Frontal cortex (tissue), 4 donors: ENCODE measurements at places on chromosomes 16 and 17. TPM values are rescaled to one million over a fixed set of nuclear protein-coding genes. Genes with fewer than 3 reads are reported as not detected.

GRCh38 chr16:56286809-56287208 is 95.5 kb downstream of the GNAO1 start:
- DNase-seq, result no peak

- DNase-seq, result no peak
Observed at GRCh38 chr17:31231852-31232251, 65.2 kb downstream of the OMG start.

DNA sequence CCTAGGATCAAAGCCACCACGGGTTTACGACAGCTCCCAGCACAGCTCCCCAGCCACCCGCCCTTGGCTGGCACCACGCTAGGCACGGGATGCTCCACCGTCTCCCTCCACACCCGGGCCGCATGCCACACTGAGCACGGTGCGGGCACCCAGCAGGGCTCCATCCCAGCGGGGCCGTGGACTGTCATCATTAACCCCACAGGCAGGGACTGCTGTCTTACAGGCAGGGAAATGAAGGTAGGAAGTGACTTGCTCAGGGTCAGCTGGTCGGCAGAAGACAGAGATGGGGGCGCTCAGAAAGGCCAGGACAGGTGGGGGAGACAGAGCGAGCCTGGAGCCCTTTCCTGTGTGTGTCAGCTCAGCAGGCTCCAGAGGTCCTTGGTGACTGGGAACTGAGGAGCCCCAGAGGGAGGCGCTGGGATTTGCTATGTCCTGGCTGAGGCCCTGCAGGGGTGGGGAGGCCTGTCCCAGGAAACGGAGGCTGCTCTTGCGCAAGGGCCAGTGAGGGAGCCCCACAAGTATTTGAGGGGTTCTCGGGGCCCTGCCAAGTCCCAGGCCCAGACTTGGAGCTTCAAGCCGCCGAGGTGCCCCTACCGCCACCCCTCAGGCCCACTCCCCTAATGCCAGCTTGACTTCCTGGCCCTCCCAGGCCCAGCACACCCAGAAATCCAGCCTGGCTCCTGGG is 3.2 kb downstream of the UBALD1 start:
- DNase-seq, result no peak

DNA sequence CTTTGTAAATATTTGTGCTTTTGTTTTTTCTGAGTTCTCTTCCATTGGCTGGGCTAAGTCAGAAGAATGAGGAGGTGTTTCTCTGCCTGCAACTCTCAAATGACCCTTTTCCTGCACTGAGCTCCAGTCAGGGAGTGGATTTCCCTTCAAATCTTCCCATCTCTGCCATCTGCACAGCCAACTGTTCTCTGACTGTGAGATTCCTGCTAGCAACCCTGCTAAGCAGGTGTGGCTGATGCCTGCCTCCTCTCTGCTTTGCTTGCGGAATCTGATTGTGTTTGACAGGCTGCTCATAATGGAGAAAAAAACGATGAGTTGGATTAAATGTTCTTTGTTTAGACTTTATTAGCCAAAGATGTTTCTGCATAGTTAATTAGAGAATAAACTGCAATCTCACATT is 519.8 kb downstream of the TMEM114 start:
- no peak for DNase-seq

DNA sequence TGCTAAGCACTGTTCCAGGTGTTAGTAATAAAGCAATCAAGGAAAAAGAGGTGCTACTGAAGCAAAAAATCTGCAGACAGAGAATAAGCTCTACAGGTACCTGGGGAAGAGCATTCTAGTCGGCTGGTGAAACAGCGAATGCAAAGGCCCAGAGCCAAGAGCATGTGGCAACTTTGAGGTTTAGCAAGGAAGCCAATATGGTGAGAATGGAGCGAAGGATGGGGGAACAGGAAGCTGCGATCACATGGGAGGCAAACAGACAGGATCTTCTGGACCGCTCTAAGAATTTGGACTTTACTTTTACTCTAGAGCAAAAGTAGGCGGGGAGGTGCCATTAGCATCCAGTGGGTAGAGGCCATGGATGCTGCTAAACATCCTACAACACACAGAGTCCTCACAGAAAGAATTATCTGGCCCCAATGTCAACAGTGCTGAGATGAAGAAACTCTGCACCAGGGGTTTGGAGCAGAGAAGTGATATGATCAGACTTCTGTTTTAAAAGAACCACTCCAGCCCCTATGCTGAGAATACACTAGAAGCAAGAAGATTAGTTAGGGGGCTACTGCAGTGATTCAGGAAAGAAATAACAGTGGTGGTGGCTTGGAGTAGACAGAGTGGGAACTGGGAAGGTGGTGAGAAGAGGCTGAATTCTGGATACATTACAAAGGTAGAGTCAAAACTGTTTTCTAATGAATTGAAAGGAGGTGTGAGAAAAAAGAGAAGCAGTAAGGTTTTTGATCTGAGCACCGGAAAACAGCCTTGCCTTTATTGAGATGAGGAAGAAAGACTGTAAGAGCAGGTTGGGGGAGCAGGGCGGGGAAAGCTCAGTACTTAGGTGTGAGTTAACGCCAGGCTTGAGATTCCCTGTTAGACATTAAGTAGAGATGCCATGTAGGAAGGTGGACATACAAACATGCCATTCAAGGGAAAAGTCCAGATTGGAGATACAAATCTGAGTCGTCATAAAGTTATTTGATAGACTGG is 11.0 kb downstream of the EFTUD2 start:
- DNase-seq, result no peak

GRCh38 chr16:12557786-12558185 is 245.9 kb downstream of the CPPED1 start:
- DNase-seq, result no peak

GRCh38 chr16:3825103-3825502 is 55.4 kb downstream of the CREBBP start:
- no peak for DNase-seq

KRTAP4-7 gene
- total RNA-seq, result not detected

SOX9 gene
- 7.7 TPM for total RNA-seq

CBX4 gene
- 18.3 TPM for total RNA-seq

PPY gene
- total RNA-seq, result not detected
